HTR-8/SVneo (cell line): ENCODE measurements at places on chromosomes 7 and 10.

GRCh38 chr10:112519133-112519761 is 72.2 kb downstream of the VTI1A start:
- no peak for DNase-seq

DNA sequence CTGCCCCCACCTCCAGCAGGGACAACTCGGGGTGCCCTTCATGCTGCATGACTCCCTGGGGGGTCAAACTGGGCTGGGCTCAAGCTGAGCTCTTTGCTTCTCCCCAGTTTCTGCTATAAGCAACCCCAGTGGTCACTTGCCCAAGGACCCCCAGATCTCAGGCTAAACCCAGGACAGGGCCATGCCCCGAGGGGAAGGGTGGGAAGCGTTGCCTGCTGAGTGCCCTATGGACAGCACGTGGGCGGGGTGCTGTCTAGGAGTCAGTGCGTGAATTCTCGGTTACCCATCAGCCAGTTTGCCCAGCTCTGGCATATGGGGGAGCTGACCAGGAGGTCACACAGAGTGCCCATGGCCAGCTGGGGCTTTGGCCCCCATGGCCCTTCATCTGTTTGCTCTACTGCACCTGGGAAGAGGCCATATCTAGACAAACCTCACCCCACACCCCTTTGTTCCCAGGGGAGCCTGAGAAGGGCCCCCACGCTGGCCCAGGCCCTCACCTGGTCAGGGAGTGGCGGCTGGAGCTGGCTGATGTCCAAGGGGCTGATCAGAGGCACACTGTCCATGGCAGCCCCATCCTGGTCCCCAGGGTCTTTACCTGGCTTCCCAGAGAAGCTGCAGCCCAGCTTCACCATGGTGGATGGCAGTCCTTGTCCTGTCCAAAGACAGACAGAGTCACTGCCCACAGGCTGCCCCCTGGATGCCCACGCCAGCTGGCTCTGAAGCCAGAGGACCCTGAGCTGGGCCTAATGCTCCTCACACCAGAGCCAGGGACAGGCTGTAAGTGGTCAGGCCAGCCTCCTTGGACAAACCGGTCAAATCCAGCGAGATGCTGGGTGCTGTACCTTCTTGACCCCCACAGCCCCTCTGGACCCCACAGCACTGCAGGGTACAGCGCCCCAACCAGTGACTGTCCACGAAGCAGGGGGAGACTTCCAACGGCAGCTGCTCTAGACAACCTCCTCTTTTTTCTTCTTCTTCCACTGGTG is 8.0 kb downstream of the CALY start:
- DNase-seq = no peak

DNA sequence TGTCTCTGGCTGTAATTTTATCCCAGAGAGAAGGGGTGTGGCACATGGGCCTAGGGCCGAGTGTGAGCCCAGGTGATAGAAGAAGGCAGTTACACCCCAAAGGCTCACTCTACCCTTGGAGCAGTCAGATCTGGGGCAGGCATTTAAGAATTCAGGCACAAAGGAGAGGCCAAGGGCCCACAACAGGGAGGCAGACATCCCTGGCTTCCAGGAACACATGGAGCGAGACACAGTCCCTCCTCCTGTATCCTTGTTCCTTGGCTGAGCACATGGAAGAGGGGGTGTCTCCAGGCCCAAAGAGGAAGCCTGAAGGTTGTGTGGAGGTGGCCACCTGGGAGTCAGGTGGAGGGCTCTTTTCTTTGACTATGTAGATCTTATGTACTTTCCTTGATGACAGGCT is 286.2 kb downstream of the RPS24 start:
- DNase-seq = no peak

- no peak for DNase-seq
These were observed 16.8 kb upstream of the LAT2 start for GRCh38 chr7:74193054-74193453.
